ENCODE measurements at places on chromosomes 2 and 18. TPM values are rescaled to one million over a fixed set of nuclear protein-coding genes. Genes with fewer than 3 reads are reported as not detected.

Gene ACOXL
- total RNA-seq, result not detected

- no peak for DNase-seq
These were observed 50.7 kb downstream of the DAPL1 start for GRCh38 chr2:158845859-158846258.

DNA sequence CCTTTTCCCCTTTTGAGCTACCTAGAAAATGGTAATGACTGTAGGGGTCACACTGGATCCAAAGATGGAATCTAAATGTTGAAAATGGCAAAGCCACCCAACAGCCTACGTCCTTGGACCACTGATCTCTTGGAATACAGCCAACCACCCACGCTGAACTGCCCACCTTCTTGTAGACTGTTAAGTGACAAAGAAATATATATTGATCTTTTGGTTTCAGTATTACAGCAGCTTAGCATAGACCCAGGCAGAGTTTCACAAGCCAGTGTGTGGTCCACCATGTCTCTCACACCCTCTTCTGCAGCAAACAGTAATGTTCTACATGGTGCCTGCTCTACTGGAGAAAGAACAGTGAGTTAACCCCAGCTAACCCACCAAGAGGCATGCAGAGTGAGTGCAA lies 20.2 kb downstream of the CACNB4 start:
- DNase-seq, result no peak

GRCh38 chr2:230503798-230504197 lies 87.8 kb downstream of the SP100 start:
- DNase-seq, result no peak

DNA sequence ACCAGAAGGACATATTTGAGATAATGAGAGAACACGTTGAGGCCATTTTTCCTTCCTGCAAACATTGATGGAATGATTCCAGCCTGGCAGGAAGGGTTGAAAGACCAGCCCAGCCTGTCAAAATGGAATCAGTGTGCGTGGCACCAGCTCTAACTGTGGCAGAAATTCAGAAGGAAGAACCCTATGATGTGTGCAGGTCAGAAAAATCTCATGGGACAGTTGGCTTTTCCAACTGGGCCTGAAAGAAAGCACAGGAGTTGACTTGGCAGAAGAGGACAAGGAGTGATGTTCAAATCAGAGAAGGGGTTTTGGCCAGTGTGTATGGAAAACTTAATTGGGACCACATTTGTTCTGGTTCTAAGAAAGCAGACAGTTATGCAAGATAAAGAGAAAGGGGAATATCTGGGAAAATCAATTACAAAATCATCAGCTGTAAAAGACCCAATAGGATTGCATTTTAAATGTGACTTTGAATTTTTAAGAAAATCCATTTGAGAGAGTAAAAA lies 192.8 kb upstream of the PID1 start:
- no peak for DNase-seq

DNA sequence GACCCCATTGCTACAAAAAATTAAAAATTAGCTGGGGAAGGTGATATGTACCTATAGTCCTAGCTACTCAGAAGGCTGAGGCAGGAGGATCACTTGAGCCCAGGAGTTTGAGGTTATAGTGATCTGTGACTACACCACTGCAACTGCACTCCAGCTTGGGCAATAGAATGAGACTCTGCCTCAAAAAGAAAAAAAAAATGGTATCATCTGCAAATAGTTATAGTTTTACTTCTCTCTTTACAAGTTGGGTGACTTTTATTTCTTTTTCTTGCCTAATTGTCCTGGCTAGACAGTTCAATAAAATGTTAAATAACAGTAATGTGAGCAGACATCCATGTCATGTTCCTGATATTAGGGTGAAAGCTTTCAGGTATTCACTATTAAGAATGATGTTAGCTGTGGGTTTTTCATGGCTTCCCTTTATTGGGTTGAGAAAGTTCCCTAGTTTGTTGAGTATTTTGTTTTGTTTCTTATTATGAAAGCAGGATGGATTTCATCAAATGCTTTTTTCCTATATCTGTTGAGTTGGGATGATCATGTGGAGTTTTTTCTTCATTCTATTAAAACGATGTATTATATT lies 24.9 kb upstream of the ACOXL start:
- no peak for DNase-seq

DNA sequence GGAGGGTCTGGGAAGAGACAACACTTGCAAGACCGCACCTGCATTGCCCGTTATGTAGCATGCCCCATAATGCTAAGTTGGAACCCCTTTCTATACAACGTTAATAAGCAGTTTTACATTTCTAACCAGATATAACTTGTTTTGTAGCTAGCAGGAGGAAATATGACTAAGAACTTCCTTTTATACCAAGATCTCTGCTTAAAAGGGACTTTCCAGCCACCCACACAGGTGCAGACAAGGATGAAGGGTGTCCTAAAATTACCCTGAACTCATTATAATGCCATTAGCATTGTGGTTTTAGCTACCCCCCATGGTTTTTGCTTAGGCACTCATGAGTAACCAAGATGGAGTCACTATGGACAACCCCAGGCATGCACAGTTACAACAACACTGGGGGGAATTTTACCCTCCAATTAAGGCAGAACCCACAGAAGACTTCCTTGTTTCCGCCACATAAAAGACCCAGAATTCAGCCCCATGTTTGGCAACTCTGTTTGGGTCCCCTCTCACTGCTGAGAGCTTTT lies 362.8 kb downstream of the CBLN2 start:
- no peak for DNase-seq
